ENCODE measurements at places on chromosomes 11 and 22.
A peak's percentile ranks its signal among the peaks of the same experiment; 100 is the strongest.

GRCh38 chr11:35324183-35324886, 95.0 kb downstream of the SLC1A2 start:
- no peak for DNase-seq

DNA sequence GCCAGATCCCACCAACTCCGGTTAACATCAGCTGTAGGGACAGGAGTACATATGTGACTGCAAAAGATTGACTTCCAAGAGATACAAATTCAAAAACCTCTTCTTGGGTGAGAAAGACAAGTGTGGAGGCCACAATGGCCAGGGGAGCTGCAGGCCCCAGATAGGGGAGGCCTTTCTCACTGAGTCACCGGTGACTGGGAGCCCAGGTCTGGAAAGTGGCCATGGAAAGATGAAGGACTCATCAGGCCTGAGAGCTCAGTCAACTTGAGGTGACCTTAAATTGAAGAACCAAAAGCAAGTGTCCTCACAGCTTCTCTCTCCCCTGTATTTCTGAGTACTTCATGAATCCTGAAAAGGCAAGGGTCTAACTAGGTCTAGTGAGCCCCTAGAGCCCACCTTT, 90.4 kb upstream of the CLPB start:
- no peak for DNase-seq

GRCh38 chr11:79241852-79242241, 199.0 kb downstream of the TENM4 start:
- DNase-seq = no peak

DNA sequence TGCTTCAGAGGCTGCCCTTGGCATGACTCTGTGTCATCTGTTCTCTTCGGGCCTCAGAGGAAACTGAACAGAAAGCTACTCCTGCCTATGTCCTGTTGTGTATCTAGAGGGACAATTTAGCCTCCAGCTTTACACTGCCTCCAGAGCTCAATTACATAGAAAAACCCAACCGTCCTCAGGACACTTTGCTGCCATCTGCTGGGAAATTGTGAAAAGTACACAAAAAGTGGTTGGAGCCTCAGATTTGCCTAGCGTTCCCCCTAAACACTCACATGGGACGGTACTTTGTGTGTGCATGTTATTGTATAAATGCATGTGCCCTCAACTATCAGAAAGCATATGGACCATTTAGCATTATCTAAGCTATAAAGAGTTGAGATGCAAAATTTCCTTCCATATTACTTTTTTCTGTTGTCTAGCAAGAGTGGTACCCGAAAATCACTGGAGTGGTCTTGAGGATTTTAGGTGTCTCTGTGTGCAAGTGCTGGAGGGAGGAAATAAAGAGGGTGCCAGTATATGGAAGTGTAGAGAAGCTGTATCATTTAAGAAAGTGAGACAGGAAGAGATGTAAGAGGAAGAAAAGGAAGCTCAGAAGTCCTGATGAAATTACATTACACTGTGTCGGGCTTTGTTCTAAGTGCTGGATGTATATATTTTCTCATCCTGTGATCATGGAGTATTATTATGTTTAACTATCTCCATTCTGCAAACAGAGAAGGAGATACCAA, 8.7 kb upstream of the MS4A4E start:
- peak; percentile 20 for DNase-seq

- no peak for DNase-seq
Observed at GRCh38 chr11:59204746-59205145, 8.0 kb downstream of the MPEG1 start.

DNA sequence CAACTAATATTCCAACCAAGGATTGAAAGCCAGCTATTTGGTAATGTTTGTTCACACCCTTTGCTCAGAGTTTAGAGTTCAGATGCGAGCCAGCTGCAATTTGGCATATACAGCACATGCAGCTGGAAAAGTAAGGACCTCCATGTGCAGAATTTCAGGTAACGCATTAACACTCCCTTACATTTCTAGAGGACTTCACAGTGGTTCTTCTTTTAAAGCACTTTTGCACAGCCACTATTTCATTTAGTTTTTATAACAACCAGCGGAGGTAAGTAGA, 3.4 kb downstream of the POU2AF3 start:
- DNase-seq = no peak

- DNase-seq = no peak
Observed at GRCh38 chr11:93370260-93370659, 39.7 kb downstream of the DEUP1 start.
